ENCODE measurements at places on chromosomes 5 and 9.

GRCh38 chr5:115732026-115732425, 84.4 kb downstream of the CDO1 start:
- no peak for DNase-seq

DNA sequence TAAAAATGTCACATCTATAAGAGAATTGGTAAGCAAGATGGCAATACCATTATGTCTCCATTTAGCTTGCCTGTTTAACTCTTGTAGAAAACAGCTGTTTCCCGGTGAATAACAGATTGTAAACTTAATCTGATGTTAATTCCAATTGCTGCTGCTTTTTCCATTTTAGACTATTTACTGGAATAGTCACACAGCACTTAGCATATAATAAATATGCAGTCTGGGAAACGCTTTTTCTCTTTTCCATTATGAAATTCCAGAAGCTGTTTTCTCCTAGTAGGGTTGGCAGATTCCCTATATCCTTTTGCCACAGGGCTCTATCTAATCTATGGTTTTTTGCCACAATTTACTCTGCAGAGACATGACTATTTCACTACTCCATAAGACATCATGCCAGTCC, 148.0 kb downstream of the CEMIP2 start:
- no peak for DNase-seq

DNA sequence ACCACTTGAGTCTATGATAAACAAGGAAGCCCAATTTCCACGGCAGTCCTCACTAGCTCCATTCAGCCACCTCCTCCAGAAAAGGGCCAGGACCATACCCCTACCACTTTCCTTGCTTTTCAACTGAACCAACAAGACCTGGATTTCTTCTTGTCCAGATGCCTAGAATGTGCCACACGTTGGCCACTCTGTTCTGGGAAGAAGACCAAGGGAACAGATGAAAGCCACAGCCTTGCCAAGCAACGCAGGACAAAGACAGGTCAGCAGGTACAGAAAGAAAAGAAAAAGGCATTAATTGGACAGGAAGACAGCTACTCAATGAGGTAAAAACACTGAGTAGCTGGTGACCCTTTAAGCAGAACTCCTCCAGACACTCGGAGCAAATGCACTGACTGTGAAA, 2.2 kb downstream of the CCNJL start:
- DNase-seq: no peak

DNA sequence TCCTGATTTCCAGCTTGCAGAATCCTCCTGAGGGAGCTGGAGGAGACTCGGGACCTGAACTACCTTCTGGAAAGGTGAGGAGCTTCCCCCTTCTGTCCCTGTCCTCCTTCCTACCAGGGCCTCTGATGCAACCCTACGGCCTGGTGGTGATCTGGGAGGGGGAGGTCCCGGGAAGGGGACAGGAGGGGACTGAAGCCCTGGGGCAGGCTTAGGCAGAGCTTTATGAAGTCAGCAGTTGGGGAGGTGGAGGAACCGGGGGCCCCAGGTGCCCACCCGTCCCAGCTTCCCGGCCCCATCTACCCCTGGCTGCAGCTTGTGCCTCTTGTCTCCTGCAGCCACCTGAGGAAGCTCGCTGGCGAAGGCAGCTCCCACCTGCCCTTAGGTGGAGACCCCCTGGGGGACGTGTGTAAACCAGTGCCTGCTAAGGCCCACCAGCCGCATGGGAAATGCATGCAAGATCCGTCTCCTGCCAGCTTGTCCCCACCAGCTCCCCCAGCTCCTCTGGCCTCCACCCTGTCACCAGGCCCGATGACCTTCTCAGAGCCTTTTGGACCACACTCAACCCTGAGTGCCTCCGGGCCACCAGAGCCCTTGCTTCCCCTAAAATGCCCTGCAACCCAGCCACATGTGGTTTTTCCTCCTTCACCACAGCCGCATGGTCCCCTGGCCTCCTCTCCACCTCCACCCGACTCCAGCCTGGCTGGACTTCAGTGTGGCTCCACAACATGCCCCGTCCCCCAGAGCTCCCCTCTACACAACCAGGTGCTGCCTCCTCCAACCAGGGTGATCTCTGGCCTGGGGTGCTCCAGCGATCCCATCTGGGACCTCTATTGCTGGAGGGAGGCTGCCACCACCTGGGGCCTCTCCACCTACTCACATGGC, 2.1 kb downstream of the SPATA31E1 start:
- DNase-seq: no peak

DNA sequence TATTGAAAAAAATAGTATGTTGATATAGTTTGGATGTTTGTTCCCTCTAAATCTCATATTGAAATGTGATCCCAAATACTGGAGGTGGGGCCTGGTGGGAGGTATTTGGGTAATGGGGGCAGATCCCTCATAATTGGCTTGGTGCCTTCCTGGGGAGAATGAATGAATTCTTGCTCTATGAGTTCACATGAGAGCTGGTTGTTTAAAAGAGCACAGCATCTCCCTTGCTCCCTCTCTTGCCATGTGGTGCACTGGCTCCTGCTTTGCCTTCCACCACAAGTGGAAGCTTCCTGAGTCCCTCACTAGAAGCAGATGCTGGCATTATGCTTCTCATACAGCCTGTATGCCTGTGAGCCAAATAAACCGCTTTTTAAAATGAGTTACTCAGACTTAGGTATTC, 154.8 kb downstream of the ADAMTS6 start:
- DNase-seq: no peak

DNA sequence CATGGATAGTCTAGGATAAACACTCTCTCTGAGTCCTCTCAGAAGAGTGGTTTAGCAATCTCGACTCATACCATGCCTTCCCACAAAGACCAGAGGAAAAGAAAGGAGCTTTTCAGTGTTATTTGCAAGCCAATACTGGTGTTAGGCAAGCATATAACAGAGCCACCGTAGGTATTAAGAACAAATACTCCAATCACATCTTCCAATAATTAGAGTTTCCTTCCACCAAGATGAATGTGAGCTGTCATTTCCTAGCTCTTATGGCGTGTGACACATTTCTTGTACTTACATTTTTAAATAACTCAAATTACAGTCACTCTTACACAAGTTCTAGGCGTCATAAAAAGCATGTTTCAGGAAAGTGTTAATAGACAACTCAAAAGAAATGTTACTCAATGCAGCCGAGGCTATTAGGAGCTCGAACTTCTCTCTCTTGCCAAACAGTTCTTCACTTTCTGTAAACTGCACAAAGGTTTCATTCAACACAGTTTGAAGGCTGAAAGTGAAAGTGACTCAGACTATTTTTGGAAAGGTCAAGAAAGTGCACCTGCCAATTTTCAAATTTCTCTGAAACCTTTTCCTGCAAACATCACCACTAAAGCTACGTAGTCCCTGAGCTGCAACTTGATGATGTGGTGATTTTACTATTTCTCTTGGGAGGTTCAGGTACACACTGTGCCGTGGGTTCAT, 153.8 kb downstream of the AUH start:
- no peak for DNase-seq

Data from H9 (cell line).